ENCODE measurements at places on chromosomes 6 and 20.

DNA sequence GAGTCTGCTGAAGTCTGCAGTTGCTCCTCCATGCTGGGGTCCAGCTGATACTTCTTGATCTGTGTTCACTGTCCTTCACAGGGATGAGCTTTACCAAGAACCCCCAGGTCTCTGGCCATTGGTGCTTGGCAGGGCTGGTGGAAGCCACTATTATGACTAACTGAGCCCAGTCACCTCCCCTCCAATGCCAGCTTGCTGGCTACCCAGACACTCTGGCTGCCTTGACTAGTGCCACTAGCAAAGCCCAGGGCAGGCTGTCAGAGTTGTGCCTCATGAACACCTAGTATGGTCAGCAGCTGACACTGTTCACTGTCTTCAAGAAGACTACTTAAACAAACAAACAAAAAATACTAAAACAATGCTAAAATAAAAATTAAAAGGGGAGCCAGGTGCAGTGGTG is 8.8 kb downstream of the ASIP start:
- DNase-seq, result no peak

GRCh38 chr6:6614983-6615349 is 26.4 kb downstream of the LY86 start:
- DNase-seq, result no peak

- no peak for DNase-seq
Observed at GRCh38 chr6:8633762-8634161, 198.4 kb upstream of the SLC35B3 start.

DNA sequence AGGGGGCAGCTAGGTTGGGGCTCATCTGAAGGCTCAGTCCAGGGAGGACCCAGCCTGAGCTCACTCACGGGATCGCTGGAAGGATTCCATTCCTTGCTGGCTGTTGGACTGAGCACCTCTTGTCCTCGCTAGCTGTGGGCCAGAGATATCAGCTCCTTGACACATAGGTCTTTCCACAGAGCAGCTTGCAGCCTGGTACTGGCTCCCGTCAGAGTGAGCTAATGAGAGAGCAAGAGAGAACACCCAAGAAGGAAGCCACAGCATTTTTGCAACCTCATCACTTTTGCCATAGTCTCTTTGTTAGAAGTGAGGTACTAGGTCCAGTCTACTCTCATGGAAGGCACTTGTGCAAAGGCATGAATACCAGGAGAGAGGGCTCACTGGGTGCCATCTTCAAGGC is 179.9 kb downstream of the CDC5L start:
- no peak for DNase-seq

- DNase-seq, result no peak
Observed at GRCh38 chr6:150272976-150273315, 95.9 kb upstream of the IYD start.

GRCh38 chr6:79257381-79258205 is 23.1 kb upstream of the HMGN3 start:
- DNase-seq, result no peak

- DNase-seq, result no peak
Observed at GRCh38 chr6:157283900-157284737, 39.2 kb downstream of the TMEM242 start.

GRCh38 chr20:60219984-60220562 is 261.9 kb downstream of the CDH26 start:
- no peak for DNase-seq

DNA sequence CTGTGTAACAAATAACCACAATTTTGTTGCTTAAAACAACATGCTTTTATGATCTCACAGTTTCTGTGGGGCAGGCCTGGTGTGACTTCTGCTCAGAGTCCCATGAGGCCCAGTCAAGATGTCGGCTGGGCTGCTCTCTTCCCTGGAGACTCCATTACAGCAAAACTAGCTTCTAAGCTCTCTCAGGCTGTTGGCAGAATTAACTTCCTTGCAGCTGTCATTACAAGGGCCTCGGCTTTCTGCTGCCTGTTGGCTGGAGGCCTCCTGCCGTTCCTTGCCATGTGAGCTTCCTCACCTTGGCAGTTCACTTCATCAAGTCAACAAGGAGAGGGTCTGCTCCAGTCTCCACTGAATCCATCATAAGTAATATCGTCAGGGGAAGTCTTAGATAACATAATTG is 659.2 kb downstream of the PRKN start:
- no peak for DNase-seq

DNA sequence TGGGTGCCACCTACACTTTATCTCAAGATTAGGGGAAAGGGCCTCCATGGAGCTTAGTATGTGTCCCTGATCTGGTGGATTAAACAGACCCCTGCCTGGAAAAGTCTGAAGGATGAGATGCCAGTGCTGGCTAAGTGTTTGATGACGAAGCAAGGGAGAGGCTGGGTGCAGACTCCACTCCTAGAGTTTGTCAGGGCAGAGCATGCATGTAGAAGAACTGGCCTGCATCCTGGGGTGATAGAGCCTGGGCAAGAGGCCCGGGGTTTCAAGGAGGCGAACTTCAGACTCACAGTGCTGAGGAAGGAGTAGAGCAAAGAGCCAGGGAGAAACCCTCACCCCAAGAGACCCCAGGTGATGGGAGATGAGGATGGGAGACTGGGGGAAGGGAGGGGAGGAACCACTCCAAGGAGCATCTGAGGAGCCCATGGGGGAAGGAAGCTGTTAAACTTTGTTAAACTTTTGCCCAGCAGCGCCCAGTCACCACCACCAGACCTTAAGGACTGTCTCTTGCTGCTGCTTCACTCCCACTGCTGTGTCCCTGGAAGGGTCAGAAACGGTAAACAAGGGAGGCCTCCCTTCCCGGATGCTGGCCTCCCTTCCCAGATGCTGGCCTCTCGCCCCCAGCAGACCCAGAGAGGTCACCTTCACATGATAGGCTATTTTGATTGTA is 61.6 kb downstream of the RPRD1B start:
- no peak for DNase-seq
